Fibroblast of skin of scalp (primary cell): ENCODE measurements at places on chromosomes 7 and 10.

GRCh38 chr7:117271566-117271965, 51.3 kb downstream of the WNT2 start:
- no peak for DNase-seq

GRCh38 chr7:134502463-134503371, 24.6 kb upstream of the AKR1B10 start:
- peak; percentile 14 for DNase-seq

DNA sequence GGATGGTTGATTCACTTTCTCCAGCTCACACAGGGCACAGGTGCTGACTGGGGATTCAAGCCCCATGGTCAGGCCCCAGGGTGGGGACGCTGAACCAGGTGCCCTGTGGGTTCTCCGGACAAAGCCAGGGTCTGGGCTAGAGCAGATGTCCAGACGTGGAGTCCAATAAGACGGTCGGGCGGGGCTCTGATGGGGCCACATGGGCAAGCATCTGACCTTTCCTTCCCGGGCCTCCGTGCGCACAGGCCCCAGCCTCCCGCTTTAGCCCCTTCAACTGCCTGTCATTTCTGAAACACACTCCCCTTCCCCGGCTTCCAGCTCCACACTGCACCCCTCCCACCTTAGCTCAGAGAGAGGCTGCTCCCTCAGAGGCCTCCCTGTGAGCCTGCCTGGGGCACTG, 153.0 kb upstream of the PPP2R2D start:
- no peak for DNase-seq

GRCh38 chr7:140638173-140638791, 2.3 kb downstream of the DENND2A start:
- DNase-seq, result peak; percentile 62

DNA sequence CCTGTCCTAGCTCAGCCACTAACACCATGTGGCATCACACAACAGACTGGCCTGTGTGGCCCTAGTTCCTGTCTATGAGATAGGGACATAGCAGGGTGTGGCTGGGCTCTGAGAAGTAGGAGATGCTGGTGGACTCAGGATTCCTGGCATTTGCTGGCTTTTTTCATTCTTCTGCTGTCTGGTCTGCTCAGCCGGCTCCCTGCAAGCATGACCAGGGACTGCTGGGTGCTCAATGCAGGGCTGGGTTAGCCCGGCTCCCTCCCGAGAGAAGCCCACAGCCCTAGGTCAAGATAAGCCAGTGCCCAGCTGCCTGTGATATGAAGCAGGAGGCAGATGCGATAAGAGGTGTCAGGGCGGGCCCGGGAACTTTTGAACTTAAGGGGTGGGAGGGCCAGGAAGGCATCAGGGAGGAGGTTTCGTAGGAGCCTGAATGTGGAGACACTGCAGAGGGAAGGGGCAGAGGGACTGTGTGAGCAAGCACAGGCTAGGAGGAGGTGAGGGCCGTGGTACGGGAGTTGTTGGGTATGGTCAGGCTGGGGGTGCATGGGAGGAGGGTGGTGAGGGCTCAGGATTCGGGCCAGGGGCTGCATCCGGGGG, 3.5 kb downstream of the AQP1 start:
- peak; percentile 47 for DNase-seq

- DNase-seq, result no peak
Measured at GRCh38 chr7:140972876-140973829, 41.6 kb downstream of the MRPS33 start.

DNA sequence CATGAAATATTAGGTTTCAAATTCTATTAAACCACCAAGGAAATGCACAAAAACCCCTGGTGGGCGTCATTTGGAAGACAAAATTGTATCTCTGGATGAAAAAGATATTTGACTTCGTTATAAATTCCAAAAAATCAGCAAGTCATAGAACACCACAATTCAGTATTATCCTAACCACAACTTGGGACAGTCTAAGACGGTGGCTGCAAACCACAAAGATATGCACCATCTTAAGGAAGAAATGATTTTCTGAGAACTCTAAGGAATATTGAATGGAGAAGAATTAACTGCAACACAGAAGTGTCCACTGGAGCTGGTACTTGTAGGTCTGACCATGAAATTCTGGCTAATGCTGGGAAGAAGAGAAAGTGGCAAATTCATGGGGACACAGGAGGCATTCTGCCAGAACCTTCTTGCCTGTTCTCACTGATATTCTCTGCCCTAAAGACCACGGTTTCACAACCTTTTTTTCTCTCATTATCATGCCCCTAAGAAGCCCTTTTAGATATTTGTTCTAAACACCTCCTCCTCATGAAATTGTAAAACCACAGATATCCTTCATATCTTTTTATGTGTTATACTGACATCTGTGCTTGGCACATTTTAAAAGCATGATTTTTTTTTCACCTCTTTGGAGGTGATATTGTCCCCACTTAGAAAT, 92.9 kb downstream of the SFMBT2 start:
- DNase-seq, result no peak

DNA sequence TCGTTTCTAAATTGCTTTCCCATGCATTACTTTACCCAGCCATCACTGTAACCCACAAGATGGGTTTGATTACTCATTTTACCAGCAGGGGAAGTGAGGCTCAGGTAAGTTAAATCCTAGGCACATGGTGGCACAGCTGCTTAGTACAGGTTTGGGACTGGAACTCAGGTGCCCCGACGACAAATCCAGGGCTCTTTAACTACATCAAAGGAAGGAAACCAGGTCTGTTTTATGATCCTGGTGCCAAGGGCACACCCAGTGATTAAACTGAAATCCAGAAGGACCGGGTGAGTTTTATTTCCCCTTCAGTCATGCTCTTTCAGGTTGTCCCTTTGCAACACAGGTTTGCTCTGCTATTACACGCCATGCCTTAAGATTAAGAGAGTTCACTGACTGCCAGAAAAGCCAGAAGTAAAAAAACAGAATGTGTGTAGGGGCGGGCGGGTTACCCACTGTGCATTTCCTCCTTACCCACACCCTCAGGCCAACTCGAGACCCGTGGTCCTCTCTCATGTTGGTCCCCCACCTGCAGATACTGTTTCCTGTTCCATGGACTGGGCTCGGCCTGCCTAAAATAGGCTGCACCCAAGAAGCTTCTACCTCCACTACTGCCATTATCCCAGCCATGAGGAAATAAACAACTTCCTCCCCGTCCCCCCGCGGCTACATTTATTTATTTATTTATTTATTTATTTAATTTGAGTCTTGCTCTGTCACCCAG, 55.1 kb upstream of the KDM7A start:
- DNase-seq, result no peak

- no peak for DNase-seq
Measured at GRCh38 chr7:86025807-86026206, 617.9 kb upstream of the GRM3 start.

DNA sequence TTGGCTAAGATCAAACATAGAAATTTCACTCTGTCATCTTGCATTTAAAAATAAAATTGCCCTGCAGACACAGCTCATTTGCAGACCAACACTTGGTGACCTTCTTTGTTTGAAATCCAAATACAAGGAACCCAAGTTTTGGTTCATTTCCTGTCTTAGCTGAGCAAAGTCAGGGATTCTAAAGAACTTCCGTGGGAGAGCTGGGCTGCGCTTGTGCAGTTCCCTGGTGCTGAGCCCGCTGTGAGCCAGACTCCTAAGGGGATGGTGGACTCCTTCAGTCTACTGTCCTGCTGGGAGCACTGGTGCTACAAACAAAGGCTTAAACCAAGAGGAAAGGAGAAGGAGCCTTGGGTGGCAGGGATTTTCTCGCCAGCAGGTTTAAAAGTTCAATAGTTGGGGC, 60.0 kb downstream of the MYOF start:
- no peak for DNase-seq

GRCh38 chr10:29481906-29482440, 152.8 kb downstream of the SVIL start:
- DNase-seq, result no peak

DNA sequence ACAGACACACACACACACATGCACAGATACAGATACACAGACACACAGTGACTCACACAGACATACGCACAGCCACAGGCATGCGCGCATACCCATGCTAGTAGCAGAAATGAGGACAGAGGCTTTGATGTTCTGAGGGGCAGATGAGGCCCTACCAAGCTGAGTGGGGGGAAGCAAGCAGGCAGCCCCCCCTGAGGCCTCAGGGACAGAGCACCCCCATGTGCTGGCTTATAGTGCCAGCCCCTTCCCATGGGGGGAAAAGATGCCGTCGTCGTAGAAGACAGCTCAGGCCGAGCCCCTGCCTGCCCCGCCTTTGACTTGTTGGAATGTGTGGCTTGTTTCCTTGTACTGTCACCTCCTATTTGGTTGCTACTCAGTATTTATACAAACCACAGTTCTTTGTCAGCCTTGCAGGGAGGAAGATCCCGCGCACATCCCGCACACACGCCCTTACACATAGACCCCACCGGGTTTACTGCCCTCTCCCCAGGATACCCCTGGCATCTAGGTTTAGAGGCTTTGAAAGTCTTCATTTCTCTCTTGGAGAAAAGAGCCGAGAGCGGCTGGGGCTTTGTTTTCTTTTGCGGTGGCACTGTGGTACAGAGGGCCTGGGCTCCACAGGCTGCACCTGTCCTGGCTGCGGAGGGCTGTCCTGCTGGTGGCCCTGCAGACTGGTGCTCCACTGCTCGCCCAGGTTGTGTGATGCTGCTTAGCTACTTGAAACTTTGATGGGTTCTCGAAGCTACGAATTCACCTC, 112.5 kb downstream of the DOCK1 start:
- peak; percentile 80 for DNase-seq

GRCh38 chr7:44531421-44532380, 9.4 kb downstream of the NPC1L1 start:
- no peak for DNase-seq

DNA sequence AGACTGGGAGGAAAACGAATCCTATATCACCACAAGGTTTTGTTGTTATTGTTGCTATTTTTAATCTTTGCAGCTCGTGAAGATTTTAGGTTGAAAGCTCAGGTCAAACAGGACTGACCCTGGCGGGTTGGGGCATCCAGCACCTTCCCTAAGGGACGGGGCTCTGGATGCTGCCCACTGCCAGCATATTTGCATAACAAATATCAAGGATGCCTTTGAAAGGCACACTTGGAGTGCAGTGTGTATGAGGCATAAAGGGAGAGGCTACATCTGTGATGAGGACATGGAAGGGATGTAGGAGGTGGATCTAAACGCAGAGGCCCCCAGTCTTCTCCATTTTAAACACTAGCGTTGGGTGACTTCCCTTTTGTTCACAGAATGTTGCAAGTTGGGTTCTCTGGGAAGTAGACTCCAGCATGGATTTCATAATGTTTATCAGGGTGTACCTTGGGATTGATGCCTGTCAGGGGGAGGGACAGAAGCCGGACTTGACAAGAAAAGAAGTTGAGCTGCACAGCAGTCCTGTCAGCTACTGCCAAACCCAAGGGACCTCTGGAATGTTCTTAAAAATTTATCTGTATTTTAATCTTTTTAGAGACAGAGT, 181.1 kb upstream of the IMMP2L start:
- DNase-seq, result no peak

DNA sequence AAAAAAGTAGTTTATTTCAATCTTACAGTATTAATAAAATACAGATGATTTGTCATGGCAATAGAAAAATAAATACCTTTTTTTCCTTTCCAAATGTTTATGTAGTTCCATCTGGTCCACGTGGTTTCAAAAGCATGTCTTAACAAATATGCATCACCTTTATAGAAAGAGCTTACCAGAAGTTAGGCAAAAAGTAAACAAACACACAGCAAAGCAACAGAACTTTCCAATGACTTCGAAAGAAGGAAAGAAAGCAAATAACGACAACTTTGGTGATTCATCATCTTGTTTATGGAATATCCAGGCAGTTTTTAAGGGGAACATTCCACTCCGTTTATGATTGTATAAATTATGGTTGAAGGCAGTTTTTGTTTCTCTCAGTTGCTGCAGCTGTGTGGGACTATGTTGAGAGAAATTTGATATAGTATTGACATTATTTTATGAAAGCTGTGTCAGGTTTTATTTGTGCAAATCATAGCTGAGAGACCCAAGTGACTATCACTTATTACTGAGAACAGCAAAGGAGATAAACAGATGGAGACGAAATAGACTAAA, 203.1 kb downstream of the CDC14C start:
- DNase-seq, result no peak

DNA sequence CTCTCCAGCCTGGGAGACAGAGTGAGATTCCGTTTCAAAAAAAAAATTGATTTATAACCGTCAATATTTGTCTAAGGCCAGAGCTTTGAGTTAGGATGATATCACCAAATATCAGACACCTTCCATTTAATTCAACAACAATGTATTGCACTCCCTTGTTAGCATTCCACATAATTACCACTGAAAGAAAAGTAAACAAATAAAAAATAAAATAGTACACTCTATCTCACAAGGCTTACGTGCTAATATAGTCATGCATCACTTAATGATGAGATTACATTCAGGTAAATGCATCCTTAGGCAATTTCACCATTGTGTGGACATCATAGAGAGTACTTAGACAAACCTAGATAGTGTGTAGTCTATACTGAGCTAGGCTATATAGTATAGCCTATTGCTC, 127.6 kb upstream of the RHOBTB1 start:
- no peak for DNase-seq

GRCh38 chr7:70178787-70179186, 580.5 kb downstream of the AUTS2 start:
- peak; percentile 44 for DNase-seq

DNA sequence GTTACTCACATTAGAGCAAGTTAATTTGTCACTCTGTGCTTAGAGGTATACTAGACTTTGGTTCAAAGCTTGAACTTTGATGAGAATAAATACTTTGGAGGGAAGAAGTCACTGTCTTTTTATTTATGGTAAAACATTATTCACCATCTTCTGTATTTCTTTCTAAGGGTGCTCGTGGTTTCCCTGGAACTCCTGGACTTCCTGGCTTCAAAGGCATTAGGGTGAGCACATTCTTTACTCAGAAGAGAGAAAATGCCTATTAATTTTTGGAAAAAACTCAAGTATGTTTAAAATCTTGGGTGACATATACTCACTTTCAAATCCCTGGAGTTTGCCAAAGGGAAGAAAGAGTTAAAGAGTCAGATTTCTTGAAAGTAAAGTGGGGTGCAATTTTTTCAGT, 10.8 kb downstream of the COL1A2 start:
- peak; percentile 77 for DNase-seq

DNA sequence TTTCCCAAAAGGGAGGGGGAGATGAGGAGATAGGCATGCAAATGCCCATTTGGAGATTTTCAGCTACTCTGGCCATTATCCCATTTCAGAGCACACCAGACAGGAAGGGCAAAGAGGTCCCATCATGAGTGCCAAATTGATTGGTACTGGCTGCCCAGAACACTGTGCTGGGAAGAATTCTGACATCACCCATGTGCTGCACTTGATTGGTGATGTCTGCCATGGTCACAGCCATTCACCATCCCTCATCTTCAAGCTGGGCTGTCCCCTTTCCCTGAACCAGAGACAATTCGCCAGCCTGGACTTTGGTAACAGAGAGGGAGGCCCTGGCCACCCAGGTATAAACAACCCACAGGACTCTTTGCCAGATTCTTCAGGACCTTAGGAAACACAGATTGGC, 23.2 kb upstream of the RADIL start:
- no peak for DNase-seq

GRCh38 chr7:12768948-12769347, 81.5 kb downstream of the ARL4A start:
- DNase-seq, result no peak

DNA sequence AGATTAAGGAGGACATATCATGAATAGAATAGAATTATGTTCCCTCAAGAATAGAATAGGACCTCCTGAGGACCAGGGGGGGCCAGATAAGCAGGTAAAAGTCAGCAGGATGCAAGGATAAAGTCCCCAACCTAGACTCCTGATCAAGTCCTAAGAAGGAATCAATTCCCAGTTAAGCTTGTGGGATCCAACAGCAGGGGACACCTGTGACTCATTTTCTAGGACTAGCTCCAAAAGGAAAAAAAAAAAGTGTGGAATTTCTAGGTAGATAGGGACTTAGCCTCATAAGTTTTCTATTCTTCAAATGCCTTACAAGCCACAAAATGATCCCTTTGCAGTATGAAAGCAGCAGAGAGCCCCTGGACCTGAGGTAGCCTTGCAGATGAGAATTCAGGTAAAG, 336.2 kb downstream of the WDR11 start:
- no peak for DNase-seq
